GM03348 (cell line): ENCODE measurements at places on chromosomes 1 and 21.

DNA sequence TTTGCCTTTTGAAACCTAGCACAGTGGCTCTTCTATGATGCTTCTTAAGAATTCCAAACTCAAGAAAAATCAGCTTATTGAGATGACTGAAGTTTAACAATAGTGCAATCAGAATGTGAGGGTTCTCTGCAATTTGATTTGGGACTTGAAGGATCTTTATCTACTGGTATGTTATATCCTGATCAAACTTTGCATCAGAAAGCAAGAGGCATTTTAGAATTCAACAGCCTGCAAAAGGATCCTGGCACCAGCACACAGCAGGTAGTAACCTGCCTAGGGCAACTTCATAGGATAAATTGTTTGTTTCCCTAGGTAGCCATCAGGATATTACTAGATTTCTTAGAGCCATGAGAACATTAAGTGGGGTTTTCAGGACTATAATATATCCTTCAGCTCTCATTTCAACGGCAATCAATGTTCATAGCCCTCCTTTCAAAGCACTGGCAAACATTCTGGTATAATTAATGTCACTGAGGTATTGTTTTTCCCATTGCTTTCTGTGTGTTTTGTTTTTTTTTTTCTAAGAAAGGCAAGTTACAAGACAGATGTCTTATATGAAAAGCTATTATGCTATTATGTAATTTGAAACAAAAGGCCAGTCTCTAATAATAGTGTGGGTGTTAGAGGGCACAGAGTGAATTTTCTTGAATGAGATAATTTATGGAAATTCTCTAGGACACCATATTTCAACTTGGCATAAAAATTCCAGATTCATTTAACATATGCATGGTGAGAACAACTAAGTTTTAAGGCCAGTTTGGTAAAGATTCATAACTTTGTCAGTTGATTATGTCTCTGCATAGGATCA lies 34.5 kb downstream of the NTNG1 start:
- no peak for DNase-seq

- DNase-seq = no peak
These were observed 28.5 kb upstream of the PLXNA2 start for GRCh38 chr1:208272713-208273112.

DNA sequence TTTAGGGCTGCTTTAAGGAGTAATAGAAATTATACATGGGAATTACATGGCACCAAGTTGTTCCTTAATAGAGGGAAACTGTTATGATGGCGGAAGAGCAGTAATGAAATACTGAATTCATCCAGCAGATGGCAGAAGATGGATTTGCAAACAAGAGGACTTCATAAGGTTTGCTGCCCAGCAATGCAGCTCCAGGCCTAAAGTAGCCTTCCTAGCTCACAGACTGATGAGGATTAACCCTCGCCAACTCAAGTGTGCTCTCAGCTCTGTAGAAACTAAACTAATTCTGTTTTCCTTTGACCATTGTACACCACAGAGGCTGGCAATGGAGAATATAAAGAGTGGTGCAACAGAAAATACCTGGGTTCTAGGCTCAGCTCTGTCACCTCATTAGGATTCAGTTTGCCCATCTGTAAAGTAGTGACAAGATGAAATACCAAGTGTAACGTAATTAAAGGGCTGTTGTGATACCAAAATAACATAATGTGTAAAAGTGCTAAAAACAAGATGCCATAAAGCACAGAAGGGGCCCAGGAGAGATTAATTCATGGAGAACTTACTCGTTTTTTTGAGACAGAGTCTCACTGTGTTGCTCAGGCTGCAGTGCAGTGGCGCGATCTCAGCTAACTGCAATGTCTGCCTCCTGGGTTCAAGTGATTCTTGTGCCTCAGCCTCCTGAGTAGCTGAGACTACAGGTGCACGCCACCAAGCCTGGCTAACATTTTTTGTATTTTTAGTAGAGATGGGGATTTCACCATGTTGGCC lies 102.4 kb upstream of the SERBP1 start:
- peak; percentile 84 for DNase-seq

GRCh38 chr1:32186077-32186476 lies 6.6 kb downstream of the TXLNA start:
- DNase-seq = no peak

GRCh38 chr1:166843769-166844596 lies 4.7 kb downstream of the POGK start:
- DNase-seq = no peak

- DNase-seq = no peak
These were observed 30.4 kb upstream of the FMO1 start for GRCh38 chr1:171217658-171218443.

DNA sequence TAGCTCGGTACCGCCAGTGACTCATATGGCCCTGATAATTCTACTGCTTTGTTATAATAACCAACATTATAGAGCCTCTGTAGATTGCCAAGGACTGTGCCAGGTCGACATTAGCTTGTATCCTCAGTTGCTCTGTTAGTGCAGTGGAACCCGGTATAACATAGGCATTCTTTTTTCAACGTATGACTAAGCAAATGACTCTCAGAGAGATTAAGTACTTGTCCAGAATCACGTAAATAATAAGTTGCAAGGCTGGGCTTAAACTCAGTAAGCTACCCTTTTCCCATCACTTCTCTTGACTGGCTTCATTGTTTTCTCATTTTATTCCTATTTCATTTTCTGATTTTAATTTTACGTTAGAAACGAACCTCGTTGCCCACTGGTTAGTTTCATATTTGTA lies 85.1 kb downstream of the UBE4B start:
- DNase-seq = no peak

DNA sequence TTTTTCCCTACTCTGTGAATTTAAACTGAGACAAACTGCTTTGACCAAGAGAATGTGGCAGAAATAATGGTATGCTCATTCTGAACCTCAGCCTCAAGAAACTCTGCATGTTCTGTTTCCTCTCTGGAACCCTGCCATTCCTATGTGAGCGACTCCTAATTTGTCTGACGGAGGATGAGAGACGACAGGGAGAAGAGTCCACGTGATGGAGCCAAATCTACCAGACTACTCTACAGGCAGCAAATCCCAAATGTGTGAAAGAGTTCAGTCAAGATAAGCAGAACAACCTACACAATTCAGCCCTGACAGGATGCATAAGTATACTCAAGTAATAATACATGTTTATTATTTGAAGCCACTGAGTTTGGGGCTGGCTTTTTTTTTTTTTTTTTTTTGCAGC lies 153.5 kb downstream of the DPYD start:
- DNase-seq = no peak

- DNase-seq = no peak
These were observed 14.1 kb downstream of the GBP6 start for GRCh38 chr1:89378001-89378400.

- DNase-seq = no peak
These were observed 35.8 kb upstream of the PLXNA2 start for GRCh38 chr1:208279826-208280588.

- no peak for DNase-seq
These were observed 1.8 kb downstream of the RAB13 start for GRCh38 chr1:153984123-153984894.

DNA sequence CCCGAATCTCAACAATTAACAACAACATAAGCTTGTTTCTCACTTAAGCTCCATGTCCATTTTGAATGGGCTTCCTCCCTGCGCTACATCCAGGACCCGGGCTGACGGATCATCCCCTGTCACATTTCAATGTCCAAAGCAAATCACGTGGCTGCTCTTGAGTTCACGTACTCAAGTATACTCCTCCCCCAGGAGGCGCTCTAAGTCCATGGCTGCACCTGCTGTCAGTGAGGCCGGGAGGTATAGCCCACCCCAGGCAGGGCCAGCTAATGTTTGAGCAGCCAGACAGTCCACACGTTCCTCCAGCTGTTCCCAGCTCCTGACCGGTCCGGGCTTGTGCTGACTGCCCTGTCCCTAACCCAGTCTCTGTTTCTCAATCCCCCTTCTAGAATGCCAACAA lies 220.8 kb downstream of the SLC35F3 start:
- peak; percentile 13 for DNase-seq

GRCh38 chr1:3012456-3013291 lies 8.6 kb upstream of the ACTRT2 start:
- peak; percentile 87 for DNase-seq

DNA sequence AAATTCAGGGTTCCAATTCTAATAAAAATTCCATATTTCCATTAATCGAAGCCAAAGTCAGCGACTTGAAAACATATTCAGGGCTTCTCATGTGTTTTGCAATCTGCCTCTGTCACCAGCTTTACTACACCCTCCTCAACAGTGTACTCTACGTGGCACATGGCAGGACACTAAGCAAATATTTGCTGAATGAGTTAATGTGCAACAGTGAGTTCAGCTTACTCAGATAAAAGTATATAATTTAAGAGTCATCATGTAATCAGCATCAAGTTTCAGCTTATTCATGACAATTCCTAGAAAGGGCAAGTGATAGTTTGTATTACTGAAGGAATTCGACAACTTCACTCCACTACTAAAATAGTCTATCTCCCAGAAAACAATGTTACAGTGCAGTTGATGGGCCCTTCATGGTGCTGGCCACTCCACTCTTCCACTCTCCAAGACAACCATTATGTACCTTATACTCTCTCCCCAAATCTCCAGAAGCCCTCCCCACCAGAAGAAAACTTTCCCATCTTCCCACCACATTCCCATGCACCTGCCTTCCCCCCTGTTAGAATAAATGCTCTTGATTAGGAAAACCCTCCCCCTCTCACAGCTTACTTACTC lies 97.3 kb downstream of the TTLL7 start:
- DNase-seq = no peak

- DNase-seq = no peak
These were observed 32.3 kb upstream of the PLD5 start for GRCh38 chr1:242556759-242557158.

DNA sequence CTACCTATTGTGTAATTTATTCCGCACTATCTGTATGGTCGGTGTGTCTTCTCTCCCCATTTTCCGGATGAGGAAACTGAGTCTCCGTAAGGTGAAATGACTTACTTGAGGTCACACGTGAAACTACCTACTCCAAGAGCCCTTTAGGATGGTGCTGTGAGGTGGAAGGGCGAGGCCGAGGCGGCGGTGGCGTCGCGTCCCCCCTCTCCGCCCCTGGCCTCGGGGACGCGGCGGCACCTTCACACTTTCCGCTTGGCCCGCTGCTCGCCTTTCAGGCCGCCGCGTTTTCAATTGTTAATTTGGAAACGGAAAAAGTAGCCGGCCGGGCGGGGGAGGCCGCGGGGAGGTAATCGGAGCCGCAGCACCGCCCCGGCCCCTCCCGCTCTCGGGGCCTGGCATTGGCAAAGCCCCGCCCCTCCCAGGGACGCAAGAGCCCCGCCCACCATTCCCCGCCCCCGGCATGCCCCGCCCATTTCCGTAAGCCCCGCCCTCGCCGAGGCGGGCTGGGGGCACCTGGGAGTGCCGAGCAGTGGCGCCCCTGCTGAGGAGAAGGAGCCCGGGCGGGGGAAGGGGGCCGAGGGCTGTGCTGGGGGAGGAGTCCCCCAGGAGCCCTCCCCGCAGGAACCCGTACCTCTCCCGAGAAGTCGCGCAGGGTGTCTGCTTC lies 18.6 kb downstream of the KCNQ4 start:
- DNase-seq = peak; percentile 98

GRCh38 chr1:7159116-7159781 lies 374.0 kb downstream of the CAMTA1 start:
- DNase-seq = no peak

GRCh38 chr1:95023399-95024043 lies 49.2 kb downstream of the ALG14 start:
- DNase-seq = peak; percentile 80

DNA sequence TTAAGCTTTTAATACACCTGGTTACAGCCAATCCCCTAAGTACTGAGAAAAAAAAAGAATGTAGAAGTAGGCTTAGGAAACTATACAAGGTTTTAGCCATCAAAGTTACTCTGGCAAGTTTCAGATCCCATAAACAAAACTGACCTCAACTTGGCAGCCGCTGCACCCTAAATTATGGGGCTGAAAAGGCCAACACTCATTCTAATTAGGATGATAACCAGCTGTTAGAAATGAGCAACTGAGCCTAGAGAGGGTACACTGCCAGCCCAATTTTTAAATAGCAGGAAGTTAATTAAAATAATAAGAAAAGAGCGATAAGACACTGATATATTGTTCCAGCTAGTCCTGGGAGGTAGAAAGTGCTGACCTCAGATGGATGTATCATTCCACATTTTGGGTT lies 105.7 kb upstream of the VAV3 start:
- no peak for DNase-seq

DNA sequence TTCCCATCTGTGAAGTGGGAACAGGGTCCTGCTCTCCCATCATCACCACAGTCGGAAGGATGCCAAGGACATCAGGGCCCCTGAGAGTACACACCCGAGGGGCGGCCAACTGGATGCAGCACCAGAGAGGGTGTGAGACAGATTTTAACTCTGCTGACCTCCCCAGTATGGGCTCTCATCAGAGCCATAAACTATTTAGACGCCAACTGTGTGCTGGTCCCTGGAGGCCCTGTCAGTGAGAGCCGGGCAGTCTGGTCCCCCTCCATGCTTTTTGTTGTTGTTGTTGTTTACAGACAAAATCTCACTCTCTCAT lies 1.7 kb downstream of the FGR start:
- DNase-seq = no peak

GRCh38 chr1:87328272-87329050 lies at the start of gene LMO4:
Gene LMO4 (plus strand): TSS chr1:87328880. CDS start chr1:87332016, 3,136 bp downstream.
- DNase-seq = peak; percentile 96

DNA sequence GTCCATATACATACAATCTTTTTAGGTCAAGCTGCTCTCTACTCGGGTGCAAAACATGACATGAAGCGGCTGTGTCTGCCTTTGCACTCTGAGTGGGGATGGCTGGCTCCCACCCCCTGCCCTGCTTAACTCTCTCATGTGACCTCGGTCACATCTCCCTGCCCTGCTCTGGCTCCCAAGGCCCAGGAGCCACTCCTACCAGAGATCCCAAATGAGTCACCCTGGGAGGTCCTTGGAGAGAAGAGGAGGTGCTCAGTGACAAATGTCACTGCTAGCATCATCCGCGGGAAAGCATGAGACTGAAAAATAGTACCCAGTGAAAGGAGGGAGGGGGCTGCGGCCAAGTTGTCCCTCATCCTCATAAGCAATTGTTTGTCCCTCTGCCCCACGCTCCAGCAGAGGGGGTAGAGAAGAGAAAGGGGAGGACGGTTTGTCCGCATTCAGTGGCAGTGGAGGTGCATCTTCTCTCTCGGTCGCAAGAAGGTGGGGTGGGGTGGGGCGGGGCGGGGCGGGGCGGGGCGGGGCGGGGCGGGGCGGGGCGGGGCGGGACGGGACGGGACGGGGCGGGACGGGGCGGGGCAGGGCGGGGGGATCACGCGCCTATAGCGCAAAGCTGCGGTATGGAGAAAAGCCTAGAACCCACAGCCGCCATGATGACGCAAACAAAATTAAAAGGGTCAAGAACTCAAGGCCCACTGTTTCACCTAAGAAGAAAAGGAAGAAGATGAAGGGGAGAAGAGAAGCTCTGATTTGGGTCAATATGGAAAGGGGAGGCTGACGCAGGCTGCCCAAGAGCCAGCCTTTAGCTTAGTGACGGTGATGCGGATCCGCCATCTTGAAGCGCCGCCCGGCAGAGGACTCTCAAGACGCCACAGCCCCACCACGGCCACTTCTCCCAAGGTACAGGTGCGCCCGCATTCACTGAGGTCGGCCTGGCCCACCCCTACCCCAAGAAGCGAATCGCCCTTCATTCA lies 66.2 kb downstream of the CD46 start:
- DNase-seq = no peak
